Aorta (tissue), 5 donors: ENCODE measurements at places on chromosomes 16 and 17. TPM values are rescaled to one million over a fixed set of nuclear protein-coding genes. Genes with fewer than 3 reads are reported as not detected.

Gene SLFN11
- 20.1 TPM for polyA plus RNA-seq

Gene RAB11FIP4
- polyA plus RNA-seq: 0.15 TPM

DNA sequence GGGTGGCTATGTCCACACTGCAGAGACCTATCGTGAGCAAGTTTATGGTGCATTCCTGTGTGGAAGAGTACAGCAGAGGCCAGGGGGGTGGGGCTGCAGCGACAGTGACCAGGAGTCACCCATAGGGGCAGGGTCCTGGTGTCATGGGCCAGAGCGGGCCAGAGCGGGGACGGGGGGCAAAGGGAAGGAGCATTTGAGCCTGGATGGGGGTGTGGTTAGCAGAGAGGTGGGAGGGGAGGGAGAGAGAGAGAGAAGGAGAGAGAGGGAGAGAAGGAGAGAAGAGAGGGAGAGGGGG lies 17.8 kb downstream of the JPH3 start:
- DNase-seq: no peak

DNA sequence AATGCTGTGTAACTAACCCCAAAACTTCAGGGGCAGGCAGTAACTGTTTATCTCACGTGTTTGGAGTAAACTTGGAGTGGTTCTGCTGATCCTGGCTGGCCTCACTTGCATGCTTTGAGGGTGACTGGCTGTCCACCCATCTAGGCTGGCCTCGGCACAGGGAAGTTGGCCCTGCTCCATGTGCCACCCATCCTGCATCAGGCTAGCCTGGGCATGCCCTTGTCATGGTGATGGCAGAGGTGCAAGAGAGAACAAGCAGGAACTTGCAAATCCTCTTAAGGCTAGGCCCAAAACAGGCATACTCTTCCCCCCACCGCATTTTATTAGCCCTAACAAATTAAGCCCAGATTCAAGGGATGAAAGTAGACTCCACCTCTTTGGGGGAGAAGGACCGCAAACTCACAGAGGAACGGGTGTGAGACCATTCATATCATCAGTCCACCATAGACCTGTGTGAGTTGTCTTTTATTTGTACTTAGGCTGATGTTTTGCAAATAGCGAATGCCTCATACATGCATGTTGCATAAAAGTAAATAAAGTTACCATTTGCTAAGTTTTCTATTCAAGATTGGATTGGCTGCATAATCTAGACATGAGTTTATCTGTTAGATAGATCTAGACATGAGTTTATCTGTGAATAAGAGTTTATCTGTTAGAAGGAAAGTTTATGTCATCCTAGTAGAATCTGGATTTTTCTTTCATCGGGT lies 221.0 kb downstream of the CCDC182 start:
- peak; percentile 86 for DNase-seq

GRCh38 chr17:44916781-44917241 lies 1.5 kb upstream of the GFAP start:
- DNase-seq: peak; percentile 83

GRCh38 chr16:81040131-81040530 lies 4.5 kb downstream of the ATMIN start:
- DNase-seq: no peak

- DNase-seq: no peak
These were observed 33.0 kb downstream of the TBX4 start for GRCh38 chr17:61485067-61485775.

- no peak for DNase-seq
These were observed 138.2 kb downstream of the NPIPB5 start for GRCh38 chr16:22648941-22649340.

DNA sequence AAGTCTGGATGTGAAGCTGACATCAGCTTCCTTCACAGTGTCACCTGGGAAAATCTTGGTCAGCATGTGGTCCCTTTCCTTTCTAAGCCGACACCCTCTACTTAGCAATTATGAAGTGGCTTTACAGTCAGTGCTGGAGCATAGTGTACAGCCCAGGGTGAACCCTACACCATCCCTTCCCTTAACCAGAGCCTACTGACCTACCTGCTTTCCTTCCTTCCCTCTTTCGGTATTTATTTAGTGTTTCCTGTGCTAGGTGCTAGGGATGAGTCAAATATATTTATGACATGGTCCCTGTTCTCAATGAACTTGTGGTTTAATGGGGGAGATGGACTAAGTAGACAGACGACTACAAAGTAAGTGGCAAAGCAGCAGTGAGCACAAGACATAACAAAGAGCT lies 77.5 kb downstream of the CDK5R1 start:
- DNase-seq: no peak
